NCI-H446 (cell line): ENCODE measurements at places on chromosomes 1 and 21.

DNA sequence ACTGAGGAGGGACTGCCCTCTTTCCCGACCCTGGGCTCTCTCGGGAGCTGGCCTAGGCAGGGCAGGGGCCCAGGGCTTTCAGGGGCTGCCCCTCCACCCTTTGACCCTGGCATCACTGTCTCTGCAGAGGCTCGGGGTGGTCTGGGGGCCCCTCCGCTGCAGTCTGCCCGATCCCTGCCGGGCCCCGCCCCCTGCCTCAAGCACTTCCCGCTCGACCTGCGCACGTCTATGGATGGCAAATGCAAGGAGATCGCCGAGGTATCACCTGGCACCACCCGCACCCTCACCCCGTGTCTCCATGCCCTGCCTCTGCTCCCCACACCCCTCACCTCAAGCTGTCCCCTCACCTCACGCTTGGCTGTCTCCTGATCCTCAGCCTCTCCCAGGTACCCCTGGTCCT, 5.5 kb downstream of the AMPD2 start:
- DNase-seq: no peak

DNA sequence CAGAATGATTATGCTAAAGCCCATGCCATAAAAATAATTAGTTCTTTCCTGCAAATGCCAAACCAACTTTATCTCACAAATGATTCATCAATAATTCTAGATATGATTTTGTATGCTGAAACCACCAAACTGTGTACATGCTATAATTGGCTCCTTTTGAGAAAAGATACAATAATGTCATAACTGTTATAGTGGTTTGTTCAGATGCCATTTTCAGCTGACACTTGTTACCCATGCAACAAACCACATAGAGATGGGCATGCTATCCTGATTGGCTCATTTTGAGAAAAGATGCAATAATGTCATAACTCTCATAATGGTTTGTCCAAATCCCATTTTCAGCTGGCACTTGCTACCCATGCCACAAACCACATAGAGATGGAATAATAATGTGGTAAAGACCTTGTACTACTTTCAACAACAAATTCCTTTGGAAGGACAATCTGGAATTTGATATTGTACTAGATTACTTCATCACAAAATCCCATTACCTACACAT, 283.8 kb downstream of the TPR start:
- no peak for DNase-seq

DNA sequence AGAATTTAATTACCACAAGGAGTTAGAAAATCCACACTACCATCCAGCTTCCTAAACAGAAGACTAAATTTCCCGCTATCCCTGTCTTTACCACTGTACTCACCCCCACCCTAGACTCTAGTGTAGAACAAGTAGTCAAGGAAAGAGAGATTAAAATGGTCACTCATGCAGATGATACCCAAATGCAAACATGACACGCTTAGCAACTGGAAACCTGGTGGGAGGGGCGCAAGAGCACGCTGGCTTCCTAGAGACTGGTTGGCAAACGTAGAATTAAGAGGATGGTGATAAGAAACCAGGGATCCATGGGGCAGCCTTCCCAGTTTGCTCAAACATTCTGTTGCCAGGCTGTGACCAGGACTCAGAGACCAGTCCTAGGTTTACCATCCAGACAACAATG, 9.9 kb upstream of the LDLRAD1 start:
- DNase-seq: no peak

GRCh38 chr1:159831412-159832141, 4.9 kb downstream of the SLAMF8 start:
- no peak for DNase-seq

DNA sequence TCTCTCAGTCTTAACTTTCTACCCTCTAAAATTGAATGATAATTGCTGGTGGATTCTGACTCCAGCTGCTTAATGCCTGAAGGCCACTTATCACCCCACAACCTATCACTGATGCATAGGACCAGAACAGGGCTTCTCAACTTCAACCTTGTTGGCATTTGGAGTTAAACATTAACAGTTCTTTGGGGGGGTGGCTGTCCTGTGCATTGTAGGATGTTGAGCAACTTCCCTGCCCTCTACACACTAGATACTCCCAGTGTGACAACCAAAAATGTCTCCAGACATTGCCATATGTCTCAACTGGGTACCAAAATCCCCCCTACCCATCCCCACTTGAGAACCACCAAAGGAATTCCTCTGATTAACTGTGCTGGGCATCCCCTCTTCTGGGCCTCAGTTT, 275.4 kb upstream of the TMEM51 start:
- DNase-seq: no peak

- DNase-seq: no peak
These were observed 298.8 kb upstream of the LYPLAL1 start for GRCh38 chr1:218874801-218875400.

- no peak for DNase-seq
These were observed 8.3 kb upstream of the C8B start for GRCh38 chr1:56973923-56974742.

DNA sequence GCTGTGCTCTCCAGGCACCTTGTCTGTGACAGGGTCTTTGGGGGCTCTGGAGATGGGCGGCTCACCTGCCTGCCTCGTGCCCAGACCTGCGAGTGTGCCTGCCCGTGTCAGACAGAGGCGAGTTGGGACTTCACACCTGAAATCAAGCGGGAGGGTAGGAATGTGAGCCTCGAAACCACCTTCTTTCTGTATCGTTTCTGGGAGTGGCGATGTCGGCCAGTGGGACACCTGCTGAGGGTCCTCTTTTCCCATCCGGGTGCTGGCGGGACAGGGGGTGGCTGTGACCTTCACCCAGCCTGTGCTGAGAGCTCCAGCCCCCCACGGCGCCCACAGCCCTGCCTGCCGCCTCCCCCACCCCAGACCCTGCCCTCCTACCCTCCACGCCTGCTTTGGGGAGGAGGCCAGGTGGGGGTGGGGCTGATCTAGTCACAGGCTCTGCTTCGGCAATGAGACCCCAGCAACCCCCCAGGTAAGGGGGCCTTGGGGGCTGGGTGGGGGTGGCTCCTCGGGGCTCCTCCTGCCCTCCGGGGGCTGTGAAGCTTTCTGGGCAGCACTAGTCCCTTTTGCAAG, 15.6 kb upstream of the FAAP20 start:
- DNase-seq: no peak

DNA sequence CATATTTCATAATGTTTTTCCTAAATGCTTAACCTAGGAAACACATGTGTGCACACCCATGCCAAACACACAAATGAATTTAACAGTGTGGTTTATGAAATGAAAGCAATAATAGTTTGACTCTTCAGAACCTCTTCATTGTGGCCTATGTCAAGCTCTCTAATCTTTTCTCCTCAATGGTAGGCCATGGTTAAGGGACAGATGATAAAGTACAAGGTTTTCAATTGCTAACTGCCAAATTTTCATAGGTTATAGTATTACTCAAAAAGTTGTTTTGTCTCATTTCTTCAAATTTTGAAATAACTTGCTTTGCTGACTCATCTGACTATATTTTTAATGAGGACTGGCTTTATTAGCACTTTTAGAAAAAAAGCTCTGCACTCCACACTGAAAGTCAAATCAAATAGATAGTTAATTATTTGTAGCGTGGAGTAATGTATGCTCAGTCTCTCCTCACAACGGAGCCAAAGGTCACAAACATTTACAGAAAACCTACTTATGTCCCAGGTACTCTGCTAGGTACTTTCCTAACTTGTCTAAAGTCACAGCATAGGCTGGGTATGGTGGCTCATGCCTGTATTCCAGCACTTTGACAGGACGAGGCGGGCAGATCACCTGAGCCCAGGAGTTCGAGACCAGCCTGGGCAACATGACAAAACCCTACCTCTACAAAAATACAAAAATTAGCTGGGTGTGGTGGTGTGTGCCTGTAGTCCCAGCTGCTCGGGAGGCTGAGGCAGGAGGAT, 3.0 kb upstream of the ADCY10 start:
- no peak for DNase-seq

DNA sequence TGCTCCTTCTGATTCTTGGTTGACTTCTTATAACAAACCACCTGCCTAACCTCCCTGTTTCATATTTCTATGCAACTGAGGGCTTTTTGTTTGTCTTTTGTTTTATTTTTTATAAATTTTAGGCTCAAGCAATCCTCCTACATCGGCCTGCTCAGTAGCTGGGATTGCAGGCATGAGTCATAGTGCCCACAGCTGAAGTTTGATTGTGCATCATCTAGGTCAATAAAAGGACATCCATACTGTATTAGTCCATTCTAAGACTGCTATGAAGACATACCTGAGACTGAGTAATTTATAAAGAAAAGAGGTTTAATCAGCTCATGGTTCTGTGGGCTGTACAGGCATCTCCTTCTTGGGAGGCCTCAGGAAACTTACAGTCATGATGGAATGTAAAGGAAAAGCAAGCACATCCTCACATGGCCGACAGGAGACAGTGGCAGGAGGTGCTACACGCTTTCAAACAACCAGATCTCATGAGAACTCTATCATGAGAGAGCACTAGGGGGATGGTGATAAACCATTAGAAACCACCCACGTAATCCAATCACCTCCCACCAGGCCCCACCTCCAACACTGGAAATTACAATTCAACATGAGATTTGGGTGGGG, 285.0 kb downstream of the SIPA1L2 start:
- DNase-seq: no peak

DNA sequence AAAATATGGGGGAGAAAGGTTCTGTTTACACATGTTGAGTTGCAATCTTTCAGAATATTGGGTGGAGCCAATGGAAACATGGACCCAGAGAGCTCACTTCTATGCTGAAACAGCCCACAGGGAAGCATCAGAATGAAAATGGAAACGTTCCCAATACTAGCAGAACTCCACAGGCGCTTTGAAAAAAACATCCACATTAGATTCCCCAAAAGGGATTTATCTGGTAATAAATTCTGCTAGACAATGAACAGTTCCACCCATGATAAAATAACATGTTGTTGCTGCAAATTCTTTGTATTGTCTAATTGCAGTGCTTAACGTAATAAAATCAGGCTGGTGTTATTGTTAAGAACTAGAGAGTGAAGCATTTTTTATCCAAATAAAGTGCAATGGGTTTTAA, 197.0 kb downstream of the GABPA start:
- DNase-seq: no peak

GRCh38 chr1:18926315-18927081, 24.1 kb upstream of the ALDH4A1 start:
- DNase-seq: no peak

GRCh38 chr1:223878598-223879325, 33.0 kb upstream of the TP53BP2 start:
- no peak for DNase-seq

DNA sequence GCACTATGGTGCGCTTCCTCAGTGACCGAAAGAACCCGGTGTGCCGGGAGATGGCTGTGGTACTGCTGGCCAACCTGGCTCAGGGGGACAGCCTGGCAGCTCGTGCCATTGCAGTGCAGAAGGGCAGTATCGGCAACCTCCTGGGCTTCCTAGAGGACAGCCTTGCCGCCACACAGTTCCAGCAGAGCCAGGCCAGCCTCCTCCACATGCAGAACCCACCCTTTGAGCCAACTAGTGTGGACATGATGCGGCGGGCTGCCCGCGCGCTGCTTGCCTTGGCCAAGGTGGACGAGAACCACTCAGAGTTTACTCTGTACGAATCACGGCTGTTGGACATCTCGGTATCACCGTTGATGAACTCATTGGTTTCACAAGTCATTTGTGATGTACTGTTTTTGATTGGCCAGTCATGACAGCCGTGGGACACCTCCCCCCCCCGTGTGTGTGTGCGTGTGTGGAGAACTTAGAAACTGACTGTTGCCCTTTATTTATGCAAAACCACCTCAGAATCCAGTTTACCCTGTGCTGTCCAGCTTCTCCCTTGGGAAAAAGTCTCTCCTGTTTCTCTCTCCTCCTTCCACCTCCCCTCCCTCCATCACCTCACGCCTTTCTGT, 7.3 kb upstream of the PIGV start:
- no peak for DNase-seq

DNA sequence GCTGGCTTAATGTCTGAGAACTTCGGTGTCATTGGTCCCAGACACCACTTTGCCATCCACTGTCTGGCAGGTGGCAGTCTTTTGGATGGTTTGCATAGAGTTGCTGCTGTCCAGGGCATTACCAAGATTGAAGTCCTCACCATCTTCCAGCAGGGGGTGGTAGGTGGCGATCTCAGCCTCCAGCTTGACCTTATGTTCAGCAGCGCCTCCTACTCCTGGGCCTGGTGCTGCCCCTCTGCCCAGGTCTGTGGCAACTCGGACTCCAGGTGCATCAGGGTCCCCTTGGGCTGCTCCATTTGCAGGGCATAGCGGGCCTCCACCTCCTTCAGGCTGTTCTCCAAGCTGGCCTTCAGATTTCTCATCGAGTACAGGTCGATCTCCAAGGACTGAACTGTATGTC, 573.3 kb upstream of the NCAM2 start:
- no peak for DNase-seq

- peak; percentile 77 for DNase-seq
These were observed 113.5 kb downstream of the MAP3K21 start for GRCh38 chr1:233440951-233441401.

GRCh38 chr1:87678266-87678665, 349.6 kb downstream of the LMO4 start:
- DNase-seq: no peak

DNA sequence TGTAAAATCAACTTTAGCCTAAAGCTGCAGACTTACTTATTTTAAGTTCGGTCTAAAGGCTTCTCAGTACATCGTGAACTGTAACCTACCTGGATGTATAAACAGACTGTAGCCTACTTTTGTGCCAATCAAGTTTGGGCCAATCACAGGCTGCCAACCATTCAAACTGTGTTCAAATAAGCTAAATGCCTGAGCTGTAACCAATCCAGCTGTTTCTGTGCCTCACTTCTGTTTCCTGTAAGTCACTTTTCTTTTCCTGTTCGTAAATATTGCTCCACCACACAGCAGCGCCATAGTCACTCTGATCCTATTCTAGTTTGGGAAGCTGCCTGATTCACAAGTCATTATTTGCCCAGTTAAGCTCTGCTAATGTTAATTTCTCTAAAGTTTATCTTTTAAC, 37.5 kb upstream of the SLAMF9 start:
- no peak for DNase-seq

DNA sequence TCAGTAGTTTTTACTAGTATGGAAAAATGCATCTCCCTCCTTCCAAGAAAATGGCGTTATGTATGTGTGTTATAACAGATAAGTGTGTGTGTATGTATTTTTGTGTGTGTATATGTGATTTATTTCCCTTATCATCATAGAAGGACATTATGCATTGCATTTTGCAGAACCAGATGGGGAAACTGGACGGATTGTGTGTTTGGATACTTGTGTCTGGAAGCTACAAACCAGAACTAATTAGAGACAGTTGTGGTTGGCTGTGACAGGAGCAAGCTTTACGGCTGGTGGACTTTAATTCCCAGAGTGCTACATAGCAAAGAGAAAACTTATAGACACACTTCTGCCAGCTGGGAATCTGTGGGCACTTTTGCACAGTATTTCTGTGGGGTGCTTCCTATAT, 162.5 kb downstream of the RWDD3 start:
- DNase-seq: peak; percentile 2

DNA sequence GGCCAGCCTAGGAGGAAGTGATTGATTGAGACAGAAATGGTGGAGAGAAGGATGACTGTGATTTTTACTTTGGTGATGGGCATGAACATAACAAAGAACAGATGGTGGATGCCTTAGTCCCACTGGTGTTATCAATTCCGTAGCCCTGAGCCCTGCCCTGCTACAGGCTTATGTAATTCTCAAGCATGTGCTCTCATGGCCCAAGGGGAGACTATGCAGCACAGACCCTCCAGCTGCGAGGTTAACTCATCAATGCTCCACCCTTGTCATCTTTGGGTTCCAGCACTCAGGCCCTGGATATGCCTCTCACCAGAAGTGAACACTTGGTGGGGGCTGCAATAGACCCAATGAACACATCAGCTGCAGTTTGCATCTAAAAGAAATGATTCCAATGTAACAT, 62.7 kb upstream of the LRRC8D start:
- no peak for DNase-seq

- no peak for DNase-seq
These were observed 7.0 kb downstream of the UBE2Q1 start for GRCh38 chr1:154551474-154551873.
